ENCODE measurements at places on chromosomes 5 and 9.
A peak's percentile ranks its signal among the peaks of the same experiment; 100 is the strongest.

DNA sequence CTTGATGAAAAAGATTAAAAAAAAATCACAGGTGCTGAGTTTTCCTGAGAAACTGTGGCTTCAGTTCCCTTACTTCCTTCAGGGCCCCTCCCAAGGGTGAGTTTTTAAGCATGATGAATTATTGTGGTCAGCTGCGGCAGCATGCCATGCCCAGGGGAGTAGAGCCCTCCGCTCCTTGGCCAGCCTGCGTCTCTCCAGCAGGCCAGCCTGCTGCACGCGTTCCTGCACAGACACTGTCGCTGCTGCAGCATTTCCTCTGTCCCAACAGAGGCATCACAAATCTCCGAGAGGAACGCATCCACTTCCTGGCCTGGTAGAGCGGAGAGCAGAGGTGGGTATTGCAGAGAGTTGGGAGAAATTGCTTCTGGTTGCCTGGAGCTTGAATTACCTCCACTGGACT lies 26.1 kb upstream of the GLRA1 start:
- no peak for DNase-seq

GRCh38 chr9:127786773-127787104 lies 905 bp downstream of the CDK9 start:
- peak; percentile 46 for DNase-seq

DNA sequence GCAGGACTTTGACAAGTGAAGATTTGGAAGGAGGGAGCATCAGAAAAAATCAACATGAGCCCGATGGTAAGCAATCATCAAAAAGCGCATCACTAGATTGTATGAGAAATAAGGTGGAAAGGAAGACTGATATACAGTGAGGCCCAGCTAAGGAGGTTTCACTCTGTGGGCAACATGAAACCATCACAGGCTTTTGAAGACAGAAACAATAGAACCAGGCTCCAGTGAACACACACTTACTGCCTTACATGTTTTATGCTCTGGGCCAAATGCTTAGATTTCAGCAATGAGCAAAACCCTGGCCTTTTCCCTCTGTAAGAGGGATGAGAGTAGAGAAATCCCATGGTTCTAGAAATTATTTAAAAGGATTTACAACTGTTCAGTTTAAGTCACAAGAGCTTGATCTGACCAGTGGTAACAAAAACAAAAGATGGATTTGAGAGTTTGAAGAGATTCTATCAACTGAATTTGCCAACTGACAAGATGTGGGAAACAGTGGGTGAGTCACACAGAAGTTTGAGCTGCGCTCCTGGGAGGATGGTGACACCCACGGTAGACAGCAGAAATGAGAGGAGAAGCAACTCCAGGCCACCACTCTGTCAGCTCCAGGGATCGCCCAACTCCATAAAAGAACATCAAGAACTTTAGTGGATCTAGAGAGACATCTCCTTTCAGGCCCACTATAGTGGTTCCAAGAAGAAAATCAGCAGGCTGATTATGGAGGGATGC lies 261.8 kb downstream of the MCTP1 start:
- DNase-seq, result no peak

- no peak for DNase-seq
These were observed 51.3 kb downstream of the PCSK5 start for GRCh38 chr9:75941577-75942311.

DNA sequence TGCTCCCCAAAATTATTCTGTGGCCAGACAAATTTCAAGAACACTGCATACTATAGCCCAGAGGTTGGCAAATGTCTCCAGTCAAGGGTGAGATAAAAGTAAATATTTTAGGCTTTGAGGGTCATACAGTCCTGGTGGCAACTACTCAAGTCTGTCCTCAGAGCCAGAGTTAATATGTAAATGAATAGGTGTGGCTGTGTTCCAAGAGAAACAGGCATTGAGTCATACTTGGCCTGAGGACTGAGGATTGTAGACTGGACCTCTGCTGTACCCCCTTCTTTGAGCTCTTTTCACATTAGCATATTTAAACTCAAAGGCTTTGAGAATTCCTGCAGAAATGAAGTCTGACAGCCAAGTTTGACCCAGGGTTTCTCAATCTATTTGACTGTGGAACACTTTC lies 129.2 kb upstream of the PTCH1 start:
- no peak for DNase-seq

- DNase-seq, result no peak
These were observed 13.6 kb downstream of the TIMD4 start for GRCh38 chr5:156949424-156949823.

DNA sequence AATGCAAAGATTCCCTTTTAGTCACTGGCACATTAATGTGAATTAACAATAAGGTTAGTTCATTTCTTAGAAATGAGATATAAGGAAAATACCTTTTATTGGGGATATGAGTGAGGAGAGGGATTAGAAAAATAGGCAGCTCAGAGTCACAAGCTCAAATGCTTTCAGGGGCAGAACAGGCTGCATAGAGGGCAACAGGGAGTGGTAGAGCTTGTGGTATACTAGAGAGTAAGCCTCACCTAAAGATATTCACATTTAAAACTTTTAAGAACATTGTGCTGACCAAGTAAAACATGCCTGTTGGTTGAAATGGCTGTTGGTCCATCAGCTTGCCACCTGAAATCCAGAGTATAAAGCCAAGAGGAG lies 34.7 kb downstream of the ZNF474 start:
- no peak for DNase-seq

- DNase-seq, result peak; percentile 94
These were observed at the start of gene FANCG for GRCh38 chr9:35079426-35080341. FANCG (minus strand) TSS chr9:35079942; CDS start chr9:35079524, 418 bp downstream.

- DNase-seq, result peak; percentile 24
These were observed 1.1 kb downstream of the SLC35A4 start for GRCh38 chr5:140565780-140566095.

- peak; percentile 29 for DNase-seq
These were observed 35.7 kb downstream of the PWWP2A start for GRCh38 chr5:160083501-160083900.

DNA sequence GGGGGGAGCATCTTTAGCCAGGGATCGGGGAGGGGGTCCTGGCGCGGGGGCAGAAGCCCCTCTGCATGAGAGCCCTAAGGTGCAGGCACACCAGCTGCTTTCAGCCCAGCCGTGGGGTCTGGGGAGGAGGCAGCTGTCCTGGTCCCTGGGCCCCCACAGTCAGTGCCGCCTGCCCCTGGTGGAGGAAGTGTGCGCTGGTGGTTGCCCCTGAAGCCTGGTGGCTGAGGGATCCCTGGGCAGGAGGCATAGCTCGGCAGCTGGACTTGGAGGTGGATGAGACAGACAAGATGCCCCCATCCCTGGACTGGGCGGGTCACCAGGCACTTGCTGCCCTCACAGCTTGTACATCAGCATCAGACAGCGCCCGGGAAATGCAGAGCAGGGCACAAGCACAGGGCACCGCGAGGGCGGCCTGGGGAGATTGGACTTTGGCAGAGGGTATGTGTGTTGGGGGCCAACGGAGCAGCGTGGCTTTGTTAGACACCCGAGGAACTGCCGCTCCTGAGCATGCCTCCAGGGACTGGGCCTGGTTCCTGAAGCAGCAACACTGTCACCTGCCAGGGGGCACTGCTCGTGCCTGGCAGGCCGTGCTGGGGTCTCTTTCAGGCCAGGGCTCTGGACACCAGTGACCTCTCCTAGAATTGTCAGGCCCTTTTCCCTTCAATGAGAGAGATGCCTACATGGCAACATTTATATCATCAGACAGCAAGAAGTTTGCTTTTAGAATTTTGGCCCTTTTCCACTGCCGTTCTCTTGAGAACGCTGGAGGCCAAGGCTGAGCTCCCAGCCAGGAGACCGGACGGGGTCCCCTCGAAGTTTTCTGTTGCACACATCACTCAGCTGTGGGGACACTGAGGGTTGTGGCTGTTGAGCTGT lies 41.9 kb upstream of the CTSL start:
- DNase-seq, result no peak

- no peak for DNase-seq
These were observed 13.7 kb upstream of the NXNL2 start for GRCh38 chr9:88521308-88521707.

DNA sequence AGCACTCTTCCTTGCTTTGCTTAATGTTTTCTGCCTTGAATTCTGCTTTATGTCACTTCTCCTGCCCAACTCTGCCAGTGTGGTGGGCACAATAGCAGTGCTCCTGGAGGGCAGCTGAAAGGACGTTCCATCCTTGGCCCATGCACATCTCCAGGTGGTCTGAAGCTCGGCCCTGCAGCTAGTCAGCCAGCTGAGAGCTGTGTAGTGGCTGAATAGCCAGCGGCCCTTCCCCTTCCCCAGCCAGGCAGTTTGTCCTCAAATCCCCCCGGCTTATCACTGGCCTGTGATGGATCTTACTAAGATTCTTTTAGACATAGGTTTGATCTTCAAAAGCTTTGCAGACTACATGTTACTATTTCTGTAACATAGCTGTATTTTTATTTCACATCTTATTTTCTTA lies 42.7 kb upstream of the ANGPTL2 start:
- no peak for DNase-seq
